Frontal cortex (tissue), 4 donors: ENCODE measurements at places on chromosomes 4 and X. TPM values are rescaled to one million over a fixed set of nuclear protein-coding genes. Genes with fewer than 3 reads are reported as not detected.

ADH1A gene
- not detected for total RNA-seq

ARMCX4 gene
- 9.4 TPM for total RNA-seq

CLCN4 gene
- total RNA-seq: 84.8 TPM

IL1RAPL1 gene
- total RNA-seq: 14.3 TPM

HSFX4 gene
- not detected for total RNA-seq

GPRASP3 gene
- 62.0 TPM for total RNA-seq

ZAR1 gene
- 0.41 TPM for total RNA-seq

LEF1 gene
- total RNA-seq: 6.1 TPM

BRCC3 gene
- total RNA-seq: 18.3 TPM

BRS3 gene
- total RNA-seq: 1.6 TPM

VCX gene
- total RNA-seq: not detected

RTL3 gene
- not detected for total RNA-seq

HSFX2 gene
- total RNA-seq: 1.2 TPM

OTC gene
- 0.41 TPM for total RNA-seq

SLC6A14 gene
- total RNA-seq: not detected

FHIP1A gene
- 2.0 TPM for total RNA-seq

CCDC149 gene
- total RNA-seq: 16.3 TPM

ERCC6L gene
- total RNA-seq: 0.41 TPM

PCSK1N gene
- 53.8 TPM for total RNA-seq

SLC2A9 gene
- total RNA-seq: 2.9 TPM

CD38 gene
- total RNA-seq: 1.6 TPM

ADH1C gene
- not detected for total RNA-seq

GPR50 gene
- total RNA-seq: not detected

SYNPO2 gene
- total RNA-seq: 1.6 TPM

AGTR2 gene
- total RNA-seq: not detected

TLR6 gene
- total RNA-seq: 1.2 TPM

HS3ST1 gene
- total RNA-seq: 6.9 TPM

ESX1 gene
- not detected for total RNA-seq

TMPRSS11D gene
- not detected for total RNA-seq

SORBS2 gene
- 46.9 TPM for total RNA-seq

UGT2B28 gene
- total RNA-seq: not detected

PNMA3 gene
- 12.6 TPM for total RNA-seq

TEX13D gene
- not detected for total RNA-seq

CITED1 gene
- total RNA-seq: 7.3 TPM

FGD1 gene
- 9.4 TPM for total RNA-seq

ZMAT1 gene
- total RNA-seq: 6.5 TPM

UGT2A1 gene
- total RNA-seq: not detected

UCP1 gene
- total RNA-seq: 0.41 TPM

SCRG1 gene
- 2.4 TPM for total RNA-seq

P2RY10 gene
- 1.2 TPM for total RNA-seq

SFRP2 gene
- 0.82 TPM for total RNA-seq

SPANXA2 gene
- total RNA-seq: not detected

IGSF1 gene
- 0.82 TPM for total RNA-seq

RAB40AL gene
- 0.82 TPM for total RNA-seq

MGAT4D gene
- total RNA-seq: not detected

PPARGC1A gene
- total RNA-seq: 4.5 TPM

MAGEB17 gene
- total RNA-seq: not detected

XK gene
- 3.7 TPM for total RNA-seq

G6PD gene
- 16.3 TPM for total RNA-seq

GAGE13 gene
- not detected for total RNA-seq

ZFX gene
- total RNA-seq: 46.1 TPM

SH3TC1 gene
- total RNA-seq: 1.6 TPM

SSX2B gene
- not detected for total RNA-seq

RBM10 gene
- 37.9 TPM for total RNA-seq

PRPS2 gene
- 48.9 TPM for total RNA-seq

GIMD1 gene
- total RNA-seq: not detected

CHRDL1 gene
- total RNA-seq: 23.2 TPM
